ENCODE measurements at places on chromosomes 1 and 21.

GRCh38 chr1:240524356-240525069 is 87.4 kb downstream of the GREM2 start:
- DNase-seq, result no peak

- no peak for DNase-seq
Observed at GRCh38 chr1:8255712-8256111, 62.2 kb upstream of the SLC45A1 start.

DNA sequence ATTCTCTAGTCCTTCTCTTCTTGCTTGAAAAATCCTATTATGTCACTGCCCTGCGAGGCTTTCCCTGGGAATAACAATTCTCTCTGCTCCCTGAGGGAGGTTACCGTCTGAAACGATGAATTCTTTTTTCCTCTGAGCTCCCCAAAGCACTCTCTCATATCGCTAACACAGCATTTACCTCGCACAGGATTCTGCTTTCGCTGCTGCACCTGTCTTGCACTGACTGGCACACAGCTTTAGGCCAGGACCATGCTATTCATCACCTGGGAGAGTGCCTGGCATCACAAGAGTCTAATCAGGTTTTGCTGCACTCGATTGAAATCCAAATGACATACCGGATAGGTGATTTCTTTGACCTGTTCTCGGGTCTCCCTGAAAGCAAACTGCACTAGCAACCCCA is 52.8 kb upstream of the GNG4 start:
- no peak for DNase-seq

DNA sequence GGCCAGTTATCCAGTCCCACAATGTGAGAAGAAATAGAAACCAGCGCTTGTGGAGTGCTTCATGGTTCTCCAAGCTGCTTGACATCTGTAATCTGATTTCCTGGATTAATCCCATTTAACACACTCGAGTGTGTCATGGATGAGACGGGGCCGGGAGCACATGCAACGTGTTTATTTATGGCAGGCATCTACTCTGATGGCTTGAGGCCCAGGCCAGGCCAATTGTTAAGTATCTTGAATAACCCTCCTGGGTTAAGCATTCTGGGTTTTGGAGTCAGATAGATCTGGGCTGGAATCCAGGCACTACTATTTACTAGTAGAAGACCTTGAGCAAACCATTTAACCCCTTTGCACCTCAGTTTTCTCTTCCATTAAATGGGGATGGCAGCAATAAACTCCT is 37.5 kb upstream of the LAPTM5 start:
- no peak for DNase-seq

DNA sequence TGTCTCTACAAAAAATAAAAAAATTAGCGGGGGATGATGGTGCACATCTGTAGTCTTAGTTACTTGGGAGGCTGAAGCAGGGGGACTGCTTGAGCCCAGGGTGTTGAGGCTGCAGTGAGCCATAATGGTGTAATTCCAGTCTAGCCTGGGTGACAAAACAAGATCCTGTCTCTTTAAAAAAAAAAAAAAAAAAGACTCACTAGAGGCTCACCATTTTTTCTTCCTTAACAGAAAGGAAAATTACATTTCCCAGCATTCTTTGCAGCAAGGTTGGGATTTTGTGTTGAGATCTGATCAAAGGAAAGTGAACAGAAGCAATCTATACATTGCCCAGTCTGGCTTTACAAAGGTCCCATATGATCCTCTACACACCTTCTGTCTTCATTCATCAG is 21.5 kb downstream of the GFI1 start:
- no peak for DNase-seq

- DNase-seq, result no peak
Observed at GRCh38 chr21:16330908-16331268, 601.1 kb downstream of the USP25 start.

GRCh38 chr1:208242146-208242545 is 2.0 kb downstream of the PLXNA2 start:
- DNase-seq, result no peak

DNA sequence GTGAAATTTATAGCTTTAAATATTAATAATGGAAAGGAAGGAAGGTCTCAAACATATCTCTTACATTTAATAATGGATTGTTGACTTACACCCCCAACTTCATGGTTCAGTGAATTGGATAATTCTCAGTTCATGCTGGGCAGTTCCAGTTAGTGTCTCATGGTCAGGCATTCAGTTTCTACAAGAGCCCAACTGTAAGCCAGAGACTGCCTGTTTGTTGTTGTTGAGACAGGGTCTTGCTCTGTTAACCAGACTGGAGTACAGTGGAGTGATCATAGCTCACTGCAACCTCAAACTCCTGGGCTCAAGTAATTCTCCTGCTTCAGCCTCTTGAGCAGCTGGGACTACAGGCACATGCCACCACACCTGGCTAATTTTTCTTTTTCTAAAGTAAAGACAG is 5.0 kb upstream of the DMAP1 start:
- no peak for DNase-seq

GRCh38 chr1:178010674-178011464 is 41.0 kb upstream of the SEC16B start:
- DNase-seq, result no peak

DNA sequence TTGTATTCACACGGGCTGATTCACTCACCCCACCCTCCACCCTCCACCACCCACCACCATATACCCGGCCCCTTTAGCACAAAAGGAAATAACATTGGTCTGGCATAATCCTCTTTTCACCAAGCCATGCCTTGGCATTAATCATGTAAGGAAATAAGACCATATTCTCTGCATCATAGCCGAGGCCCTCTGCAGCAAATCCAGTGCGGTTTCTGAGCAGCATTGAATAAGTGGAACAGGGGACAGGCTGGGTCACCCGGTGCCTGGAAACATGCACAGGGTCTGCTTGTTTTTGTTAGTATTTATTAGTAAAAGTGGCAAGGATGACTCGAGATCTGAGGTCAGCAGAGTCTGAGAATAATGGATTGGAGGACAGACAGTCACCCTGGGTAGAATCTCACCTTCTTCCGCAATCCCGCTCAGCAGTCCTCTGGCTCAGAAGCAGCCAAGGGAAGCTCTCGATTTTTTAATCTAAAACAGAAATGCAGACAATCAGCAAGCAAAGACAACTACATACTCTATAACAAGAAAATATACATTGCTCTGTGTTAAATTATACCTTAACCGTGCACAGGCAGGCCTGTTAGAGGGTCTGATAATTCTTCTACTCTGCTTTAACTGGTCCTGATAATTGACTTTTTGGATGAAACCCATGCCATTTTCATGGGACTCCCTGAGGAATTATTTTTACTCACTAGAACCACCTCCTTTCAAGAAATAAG is 52.4 kb upstream of the CDC42BPA start:
- no peak for DNase-seq

GRCh38 chr1:42779725-42780124 is 5.1 kb upstream of the TMEM269 start:
- DNase-seq, result no peak

DNA sequence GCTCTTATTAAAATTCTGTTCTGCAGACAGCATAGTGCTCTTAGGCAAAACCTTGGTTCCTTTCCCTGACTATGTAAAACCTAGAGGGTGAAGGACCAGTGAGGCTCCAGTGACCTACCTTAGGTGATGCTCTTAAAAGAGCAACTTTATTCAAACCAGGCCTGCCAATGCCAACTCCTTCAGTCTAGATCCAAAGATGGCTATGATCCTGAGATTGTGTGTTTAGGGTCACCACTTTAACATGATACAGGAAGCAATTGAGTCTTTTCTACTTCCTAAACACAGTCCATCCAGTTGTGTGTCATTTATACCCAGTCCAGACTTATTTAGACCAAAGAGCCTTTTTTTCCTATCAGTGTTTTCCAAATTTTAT is 10.8 kb downstream of the MCL1 start:
- no peak for DNase-seq

Data from LoVo (cell line).